Hematopoietic multipotent progenitor cell treated with erythropoietin and hydrocortisone succinate and interleukin-3 and kit ligand, for 17 days (in vitro differentiated cells): ENCODE measurements at places on chromosomes 16 and 17.
A peak's percentile ranks its signal among the peaks of the same experiment; 100 is the strongest.

DNA sequence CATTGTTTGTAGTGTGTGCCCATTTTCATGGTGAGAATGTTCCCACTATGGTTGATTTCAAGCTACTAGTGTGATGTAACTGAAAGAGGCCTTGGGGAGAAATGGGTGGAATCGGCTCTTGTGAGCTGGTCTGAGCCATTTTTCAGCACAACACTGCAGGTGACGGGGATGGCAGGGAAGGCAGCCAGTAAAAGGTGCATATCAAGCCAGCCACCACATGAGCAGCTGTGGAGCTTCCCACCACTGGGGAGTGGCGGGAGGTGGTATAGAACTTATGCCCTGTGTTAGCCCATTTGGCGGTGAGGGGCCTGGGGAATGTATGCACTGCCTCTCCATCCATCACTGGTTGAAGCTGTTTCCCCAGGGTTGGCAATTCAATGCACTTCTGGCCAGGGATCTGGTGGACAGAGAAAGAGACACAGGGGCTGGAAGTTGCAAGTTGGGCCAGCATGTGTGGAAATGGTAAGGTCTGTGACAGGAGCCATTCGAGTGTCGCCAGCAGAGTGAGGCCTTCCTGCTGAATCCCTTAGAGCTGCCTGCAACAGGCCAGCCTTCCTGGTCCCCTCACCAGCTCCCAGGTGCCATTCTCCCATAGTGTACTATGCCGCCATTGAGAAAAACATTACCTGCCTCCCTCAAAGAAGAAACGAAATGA is 31.7 kb upstream of the BRD7 start:
- DNase-seq, result no peak

- DNase-seq, result no peak
Measured at GRCh38 chr17:72381597-72382397, 261.0 kb downstream of the SOX9 start.

DNA sequence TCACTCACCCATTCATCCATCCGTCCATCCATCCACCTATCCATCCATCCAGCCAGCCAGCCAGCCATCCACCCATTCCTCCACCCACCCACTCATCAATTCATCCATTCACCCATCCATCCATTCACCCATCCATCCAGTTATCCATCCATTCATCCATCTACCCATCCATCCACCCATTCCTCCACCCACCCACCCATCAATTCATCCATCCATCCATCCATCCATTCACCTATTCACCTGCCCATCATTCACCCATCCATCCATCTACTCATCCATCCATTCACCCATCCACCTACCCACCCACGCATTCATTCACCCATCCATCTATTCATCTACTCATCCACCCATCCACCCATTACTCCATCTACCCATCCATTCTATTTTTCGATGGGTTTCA is 43.6 kb upstream of the JPH3 start:
- no peak for DNase-seq

DNA sequence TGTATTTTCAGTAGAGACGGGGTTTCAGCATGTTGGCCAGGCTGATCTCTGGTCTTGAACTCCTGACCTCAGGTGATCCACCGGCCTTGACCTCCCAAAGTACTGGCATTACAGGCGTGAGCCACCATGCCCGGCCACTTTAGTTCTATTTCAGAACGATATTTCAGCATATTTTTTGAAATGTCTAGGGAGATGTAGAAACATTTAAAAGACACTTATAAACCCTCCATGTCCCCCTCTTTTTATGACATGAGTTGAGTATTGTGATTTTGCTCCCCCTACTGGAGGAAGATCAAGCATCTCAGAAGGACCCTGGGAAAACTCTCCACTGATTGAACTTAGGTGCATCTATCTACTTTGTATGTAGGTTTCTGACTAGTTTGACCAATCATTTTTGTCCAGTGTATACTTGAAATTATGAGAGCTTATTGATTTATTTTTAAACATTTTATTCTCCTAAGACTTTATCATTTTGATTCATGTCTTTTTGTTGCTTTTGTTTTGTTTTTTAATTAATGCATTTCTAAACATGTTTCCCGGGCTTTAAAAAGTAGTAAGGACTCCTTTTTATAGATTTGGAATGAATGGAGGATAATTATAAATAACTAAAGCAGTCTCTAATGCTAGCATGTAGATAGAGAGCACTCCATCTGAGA is 105.1 kb downstream of the CHD9 start:
- peak; percentile 76 for DNase-seq

- no peak for DNase-seq
Measured at GRCh38 chr17:19278729-19279128, 41.6 kb downstream of the EPN2 start.

DNA sequence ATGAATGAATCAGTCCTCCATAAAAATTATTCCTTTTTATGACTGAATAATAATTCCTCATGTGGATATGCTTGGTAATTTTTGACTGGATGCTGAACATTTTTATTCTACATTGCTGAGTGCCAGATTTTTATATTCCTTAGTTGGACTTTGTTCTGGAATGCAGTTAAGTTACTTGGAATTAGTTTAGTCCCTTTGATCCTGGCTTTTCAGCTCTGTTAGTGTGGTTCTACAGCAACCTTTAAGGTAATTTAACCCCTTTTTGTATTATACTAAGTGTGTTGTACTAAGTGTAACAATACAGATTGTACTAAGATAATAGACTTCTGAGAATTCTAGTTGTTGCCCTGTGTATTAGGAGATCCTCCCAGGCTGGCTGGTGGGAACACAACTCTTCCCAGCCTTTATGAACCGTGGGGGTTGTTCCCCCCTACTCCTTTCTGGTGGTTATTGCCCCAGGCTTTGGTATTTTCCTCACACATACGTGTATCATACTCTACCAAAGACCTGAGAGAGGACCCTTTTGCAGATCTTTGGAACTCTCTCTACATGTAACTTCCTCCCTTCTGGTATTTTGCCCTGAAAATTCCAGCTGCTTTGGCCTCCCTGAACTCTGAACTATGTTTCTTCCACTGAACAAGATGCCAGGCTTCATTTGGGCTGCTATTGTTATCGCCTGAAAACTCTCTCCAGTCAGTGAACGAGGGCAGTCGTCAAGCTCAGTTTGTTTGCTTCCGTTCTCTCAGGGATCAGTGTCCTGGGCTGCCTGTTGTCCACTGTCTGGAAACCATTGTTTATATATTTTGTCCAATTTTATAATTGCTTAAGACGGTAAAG is 30.5 kb downstream of the TANGO6 start:
- DNase-seq, result no peak

DNA sequence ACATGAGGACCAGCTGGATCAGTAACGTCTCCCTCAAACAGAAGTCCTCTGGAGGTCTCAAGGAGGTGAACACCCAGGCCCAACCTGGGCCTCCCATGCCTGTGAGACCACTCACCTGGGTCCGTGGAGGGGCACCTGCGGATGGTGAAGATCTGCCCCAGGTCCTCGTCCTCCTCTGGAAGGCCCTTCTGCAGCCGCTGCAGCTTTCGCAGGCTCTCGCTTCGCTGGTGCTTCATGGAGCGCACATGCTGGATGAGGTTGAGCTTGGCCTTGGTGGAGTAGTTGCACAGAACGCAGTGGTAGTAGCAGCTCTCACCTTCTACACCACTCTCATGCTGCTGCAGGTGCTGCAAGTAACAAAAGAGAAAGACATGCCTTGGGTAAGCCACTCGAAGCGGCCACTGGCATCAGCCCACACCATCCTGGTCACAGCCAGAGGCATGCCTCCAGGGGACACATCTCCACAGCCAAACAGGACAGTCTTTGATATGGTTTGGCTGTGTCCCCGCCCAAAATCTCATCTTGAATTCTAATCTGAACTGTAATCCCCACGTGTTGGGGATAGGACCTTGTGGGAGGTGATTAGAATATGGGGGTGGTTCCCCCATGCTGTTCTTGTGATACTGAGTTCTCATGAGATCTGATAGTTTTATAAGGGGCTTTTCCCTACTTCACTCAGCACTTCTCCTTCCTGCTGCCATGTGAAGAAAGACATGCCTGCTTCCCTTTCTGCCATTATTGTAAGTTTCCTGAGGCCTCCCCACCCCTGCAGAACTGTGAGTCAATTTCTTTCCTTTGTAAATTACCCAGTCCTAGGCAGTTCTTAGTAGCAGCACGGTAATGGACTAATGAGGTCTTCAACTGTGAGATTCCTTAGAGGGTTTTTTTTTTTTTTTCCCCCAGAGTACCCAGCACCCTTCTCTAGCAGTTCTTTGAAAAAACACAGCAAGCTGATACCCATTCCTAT is 158.0 kb downstream of the ZFHX3 start:
- DNase-seq, result no peak
